Nephron progenitor cell (in vitro differentiated cells): ENCODE measurements at places on chromosomes 13 and 19.

- DNase-seq: no peak
Measured at GRCh38 chr19:3707868-3708206, 347 bp upstream of the TJP3 start.

GRCh38 chr13:39284801-39285388 is 246.6 kb downstream of the NHLRC3 start:
- no peak for DNase-seq

DNA sequence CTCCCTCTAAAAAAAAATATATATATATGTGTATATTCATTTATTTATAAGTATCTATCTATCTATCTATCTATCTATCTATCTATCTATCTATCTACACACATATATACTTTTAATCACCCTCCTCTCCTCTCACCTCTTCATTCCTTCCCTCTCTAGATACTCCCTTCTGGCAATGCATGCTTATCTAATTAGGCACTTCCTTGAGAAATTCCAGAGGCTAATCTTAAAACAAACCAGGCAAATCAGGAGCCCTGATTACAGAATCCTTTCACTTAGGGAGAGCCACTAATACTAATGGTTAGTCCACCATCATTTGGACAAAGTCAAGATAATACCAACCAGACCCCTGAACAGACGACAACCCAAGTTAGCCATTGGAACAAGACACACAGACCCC is 17.6 kb downstream of the CD70 start:
- DNase-seq: no peak

- no peak for DNase-seq
Measured at GRCh38 chr13:101454767-101455166, 2.3 kb downstream of the ITGBL1 start.

- no peak for DNase-seq
Measured at GRCh38 chr13:79846386-79846785, 365.4 kb downstream of the NDFIP2 start.

- no peak for DNase-seq
Measured at GRCh38 chr19:31574251-31574973, 225.2 kb upstream of the TSHZ3 start.

DNA sequence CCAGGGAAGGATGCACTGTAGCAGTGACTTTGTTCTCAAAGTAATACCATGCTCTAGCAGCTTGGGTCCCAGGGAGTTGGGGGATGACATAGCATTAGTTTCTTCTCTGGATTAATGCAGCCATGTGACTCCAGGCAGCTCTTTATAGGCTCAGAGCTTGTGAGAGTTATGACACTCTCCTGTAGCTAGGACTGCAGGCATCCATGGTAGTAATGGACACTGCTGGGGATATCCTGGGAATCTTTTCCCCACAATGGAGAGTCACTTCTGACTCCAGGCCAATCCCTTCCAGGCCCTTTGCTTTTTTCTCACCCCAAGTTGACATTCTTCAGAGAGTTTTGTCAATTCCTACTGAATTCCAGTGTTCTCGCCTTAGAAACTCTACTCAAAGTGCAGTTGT is 270.9 kb downstream of the COG6 start:
- no peak for DNase-seq

GRCh38 chr19:55454787-55455243 is 6.6 kb downstream of the ISOC2 start:
- peak; percentile 69 for DNase-seq

GRCh38 chr19:2208975-2209374 is 27.2 kb downstream of the PLEKHJ1 start:
- DNase-seq: no peak

DNA sequence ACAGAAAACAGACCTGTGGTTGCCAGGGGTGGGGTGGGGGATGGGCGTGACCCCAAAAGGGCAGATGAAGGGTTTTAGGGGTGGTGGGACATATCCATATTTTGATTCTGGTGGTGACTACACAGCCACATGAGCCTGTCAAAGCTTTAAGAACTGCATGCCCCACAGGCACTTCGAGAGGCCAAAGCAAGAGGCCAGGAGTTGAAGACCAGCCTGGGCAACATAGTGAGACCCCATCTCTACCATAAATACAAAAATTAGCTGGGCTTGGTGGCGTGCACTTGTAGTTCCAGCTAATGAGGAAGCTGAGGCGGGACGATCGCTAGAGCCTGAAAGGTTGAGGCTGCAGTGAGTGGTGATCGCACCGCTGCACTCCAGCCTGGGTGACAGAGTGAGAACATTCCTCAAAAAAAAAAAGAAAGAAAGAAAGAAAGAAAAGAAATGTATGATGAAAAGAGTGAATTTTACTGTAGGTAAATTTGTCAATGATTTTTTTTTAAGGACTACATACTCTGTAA is 18.9 kb upstream of the BCL3 start:
- no peak for DNase-seq

GRCh38 chr13:102399791-102400674 is 1.8 kb downstream of the FGF14 start:
- peak; percentile 62 for DNase-seq

DNA sequence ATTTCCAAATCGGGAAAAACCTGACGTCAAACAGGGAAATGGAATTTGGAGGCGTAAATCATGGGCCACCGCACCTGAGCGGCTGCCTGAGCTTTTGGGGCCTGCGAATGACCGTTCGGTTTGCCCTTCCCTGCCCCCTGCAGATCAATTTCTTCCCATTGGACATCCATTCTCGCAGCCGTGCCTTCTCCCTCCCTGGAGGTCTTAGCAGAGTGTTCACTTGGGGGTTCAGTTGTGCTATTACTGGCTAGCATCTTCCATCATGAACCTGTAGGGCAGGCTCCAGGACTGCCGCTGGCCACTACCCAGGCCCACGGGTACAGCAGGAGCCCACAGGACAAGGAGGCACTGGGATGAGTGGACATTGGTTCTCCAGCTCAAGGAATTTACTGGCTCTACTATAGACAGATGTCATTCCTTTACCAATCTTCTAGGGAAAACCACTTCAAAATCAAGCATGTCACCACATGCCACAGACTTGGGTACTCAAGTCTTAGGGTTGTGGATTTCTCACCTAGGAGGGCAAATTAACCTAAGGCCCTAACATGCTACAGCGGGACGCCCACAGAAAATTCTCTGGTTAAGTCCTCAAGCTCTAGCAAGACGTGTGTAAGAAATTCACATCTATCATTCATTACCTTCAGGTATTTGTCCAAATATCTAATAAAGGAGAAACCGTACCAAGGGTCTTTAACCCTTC is 75.5 kb downstream of the COL4A1 start:
- no peak for DNase-seq

DNA sequence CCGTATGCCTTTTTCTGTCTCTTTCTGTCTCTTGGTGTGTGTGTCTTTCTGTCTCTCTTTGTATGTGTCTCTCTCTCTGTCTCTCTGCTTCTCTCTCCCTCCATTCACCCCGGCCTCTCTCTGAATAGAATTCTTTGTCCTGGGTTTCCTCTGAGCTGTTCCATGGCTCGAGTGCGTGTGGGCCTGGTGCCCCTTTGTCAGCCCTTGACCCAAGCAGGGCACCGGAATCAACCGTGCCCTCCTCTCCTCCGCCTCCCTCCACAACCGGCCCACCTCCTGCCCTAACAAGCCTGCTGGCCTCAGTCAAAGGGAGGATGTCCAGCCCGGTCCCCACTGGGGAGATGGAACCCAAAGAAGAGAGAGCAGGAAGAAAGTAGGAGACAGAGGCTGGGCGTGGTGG is 3.2 kb downstream of the AXL start:
- DNase-seq: no peak

DNA sequence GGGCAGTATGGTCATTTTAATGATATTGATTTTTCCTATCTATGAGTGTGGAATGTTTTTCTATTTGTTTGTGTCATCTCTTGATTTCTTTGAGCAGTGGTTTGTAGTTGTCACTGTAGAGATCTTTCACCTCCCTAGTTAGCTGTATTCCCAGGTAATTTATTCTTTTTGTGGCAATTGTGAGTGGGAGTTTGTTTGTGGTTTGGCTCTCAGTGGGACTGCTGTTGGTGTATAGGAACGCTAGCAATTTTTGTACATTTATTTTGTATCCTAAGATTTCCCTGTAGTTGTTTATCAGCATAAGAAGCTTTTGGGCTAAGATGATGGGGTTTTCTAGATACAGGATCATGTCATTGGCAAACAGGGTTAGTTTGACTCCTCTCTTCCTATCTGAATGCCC is 28.9 kb downstream of the NBEA start:
- DNase-seq: no peak

DNA sequence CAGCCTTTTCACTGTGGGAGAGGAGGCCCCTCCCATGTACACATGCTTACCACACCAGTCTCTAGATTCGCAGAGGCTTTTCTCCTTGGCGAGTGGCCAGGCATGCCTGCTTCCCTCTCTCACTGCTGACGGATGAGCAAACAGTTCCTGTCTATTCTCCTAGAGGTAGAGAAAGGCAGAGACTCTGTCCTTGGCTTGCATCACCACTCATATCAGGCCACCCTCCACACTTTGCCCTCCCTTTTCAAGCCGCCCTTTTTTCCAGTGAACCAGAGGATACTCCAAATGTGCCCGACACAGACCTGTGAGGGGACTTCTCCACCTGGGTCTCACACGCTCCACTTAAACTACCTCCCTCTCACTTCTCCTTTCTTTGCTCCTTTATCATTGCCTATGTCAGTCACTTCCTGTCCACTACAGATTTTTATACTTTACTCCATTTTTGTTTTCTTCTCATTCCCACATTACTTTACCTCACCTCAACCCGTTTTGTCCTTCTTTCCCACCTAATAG is 284.6 kb downstream of the DNAJC15 start:
- peak; percentile 37 for DNase-seq

- DNase-seq: no peak
Measured at GRCh38 chr13:96229356-96229755, 139.4 kb downstream of the HS6ST3 start.

- no peak for DNase-seq
Measured at GRCh38 chr13:112161521-112162301, 94.8 kb downstream of the SOX1 start.

- DNase-seq: no peak
Measured at GRCh38 chr19:39419003-39419402, 6.5 kb downstream of the PLEKHG2 start.

GRCh38 chr19:30968210-30968609 is 381.0 kb downstream of the TSHZ3 start:
- no peak for DNase-seq

GRCh38 chr19:18562086-18562485 is 4.4 kb downstream of the KXD1 start:
- DNase-seq: no peak

- no peak for DNase-seq
Measured at GRCh38 chr19:3268326-3268725, 43.9 kb downstream of the CELF5 start.

GRCh38 chr19:27860309-27860934 is 1352.5 kb downstream of the UQCRFS1 start:
- no peak for DNase-seq

DNA sequence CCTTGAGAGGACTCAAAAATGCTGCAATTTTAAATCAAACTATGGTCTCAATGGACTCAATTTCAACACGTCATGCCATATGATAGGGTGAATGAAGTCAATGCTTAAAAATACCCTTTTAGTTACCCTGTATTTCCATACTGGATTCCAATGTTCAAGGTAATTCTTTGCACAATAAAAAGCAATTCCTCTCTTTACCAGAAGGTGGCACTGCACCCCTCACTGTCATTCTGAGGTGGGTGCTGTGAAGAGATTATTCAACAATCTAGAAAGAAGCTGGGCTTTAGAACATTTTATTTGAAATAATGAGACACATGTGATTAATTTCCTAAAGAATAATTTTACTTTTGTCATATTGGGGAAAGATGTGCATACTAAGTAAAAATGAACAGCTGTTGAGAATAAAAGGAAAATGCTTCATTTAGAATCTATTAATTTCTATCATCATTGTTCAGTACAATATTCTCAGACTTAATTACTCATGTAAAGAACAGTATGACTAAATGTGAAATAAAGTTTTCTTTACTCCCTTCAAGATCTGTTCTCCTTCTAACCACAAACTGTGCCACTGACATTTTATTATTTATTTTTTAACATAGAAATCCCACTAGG is 789.1 kb downstream of the GPC5 start:
- peak; percentile 39 for DNase-seq

GRCh38 chr13:22298530-22298929 is 627.7 kb downstream of the FGF9 start:
- no peak for DNase-seq

GRCh38 chr19:23393121-23393520 is 2.1 kb downstream of the ZNF91 start:
- no peak for DNase-seq

DNA sequence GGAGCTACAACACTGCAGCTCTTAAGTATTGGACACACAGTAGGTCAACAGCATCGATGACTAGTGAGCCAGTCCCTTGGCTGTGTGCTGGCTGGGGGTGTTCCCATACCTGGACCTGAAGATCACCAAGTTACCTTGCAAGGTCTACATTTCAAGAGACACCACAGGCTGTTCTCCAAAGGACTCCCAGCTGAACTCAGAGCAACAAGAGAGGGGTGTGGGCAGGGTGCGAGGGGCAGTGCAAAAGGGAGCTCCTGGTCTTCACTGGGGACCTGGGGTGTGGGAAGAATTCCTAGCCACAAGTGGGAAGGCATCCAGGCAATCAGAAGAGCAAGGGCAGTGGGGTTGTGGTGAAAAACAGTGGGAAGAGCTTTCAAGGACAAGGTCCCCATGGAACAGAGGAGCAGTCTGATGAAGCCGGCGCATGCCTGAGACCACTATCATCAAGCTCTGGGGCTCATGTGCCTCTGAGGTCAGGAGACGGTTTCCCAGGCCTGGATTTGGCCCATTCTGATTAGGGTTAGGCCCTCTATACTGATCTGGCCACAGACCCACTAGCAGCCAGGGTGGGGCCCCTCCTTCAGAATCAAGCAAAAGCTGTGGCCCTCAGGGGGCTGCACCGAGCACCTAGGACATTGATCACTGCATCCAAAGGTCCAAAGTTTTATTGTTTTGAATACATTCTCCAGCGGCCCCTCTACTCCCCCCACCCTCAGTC is 4.7 kb upstream of the GSK3A start:
- no peak for DNase-seq

- DNase-seq: no peak
Measured at GRCh38 chr13:52162279-52163101, 3.1 kb upstream of the NEK3 start.

GRCh38 chr13:75762076-75762937 is 126.2 kb downstream of the LMO7 start:
- no peak for DNase-seq
